ENCODE measurements at places on chromosomes 6 and 20.

GRCh38 chr6:75480425-75480824, 13.2 kb downstream of the FILIP1 start:
- no peak for DNase-seq

- DNase-seq, result no peak
These were observed 441.1 kb downstream of the MEI4 start for GRCh38 chr6:78093906-78094305.

GRCh38 chr6:118952683-118953082, 17.7 kb upstream of the MCM9 start:
- DNase-seq, result no peak

DNA sequence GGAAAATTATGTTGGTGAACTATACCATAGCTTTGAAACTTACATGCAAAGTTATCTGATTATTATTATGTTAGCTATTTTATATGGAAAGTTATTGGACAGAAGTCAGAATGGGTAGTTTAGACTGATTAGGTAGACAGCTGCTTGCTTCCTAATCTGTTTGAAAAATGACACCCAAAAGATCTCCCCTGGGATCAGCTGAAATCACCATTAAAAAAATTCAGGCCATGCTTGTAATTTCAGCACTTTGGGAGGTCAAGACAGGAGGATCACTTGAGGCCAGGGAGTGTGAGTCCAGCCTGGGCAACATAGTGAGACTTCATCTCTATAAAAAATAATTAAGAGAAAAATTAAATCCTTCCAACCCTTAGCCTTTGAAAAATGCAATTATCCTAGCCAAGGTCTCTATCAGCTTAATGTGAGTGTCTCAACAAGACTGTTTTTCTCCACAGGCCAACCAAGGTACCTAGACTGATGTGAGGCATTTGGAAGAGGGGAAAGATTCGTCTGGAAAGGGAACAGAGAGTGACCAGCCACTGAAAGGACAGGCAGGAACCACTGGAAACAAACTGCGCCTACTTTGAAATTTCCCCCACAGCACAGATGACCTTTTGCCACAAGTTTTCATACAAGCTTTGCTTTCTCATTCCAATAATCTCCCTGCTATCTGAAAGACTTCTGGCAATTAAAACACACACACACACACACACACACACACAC, 232.3 kb downstream of the GMPR start:
- no peak for DNase-seq

DNA sequence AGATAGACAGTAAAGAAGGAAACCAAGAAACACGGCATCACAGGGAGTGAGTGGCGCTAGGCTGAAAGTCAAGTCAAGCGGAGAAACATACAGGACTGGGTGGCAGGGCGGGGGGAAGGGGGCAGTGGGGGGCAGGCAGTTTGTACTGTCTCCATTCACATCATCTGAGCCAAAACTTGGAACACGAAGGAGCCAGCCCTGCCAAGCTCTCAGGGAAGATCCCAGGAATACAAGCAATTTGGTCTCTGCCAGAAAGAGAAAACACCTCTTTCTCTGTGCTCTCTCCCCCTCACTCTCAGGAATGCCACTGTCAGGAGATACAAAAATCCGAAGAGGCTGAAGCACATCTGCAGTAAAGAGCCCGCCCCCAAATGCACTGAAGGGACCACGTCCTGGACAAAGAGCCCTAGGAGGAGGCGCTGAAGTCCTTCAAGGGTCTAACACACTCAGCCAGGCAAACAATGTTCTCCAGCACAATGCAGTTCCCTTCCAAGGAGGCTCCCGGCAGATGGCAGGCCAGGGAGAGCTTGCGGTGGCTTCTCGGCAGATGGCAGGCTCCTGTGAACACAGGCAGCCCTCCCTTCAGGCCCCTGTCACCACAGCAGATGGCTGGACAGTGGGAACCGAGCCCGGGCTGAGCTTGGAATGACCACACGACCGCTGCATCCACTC, 90.0 kb downstream of the ATP9A start:
- DNase-seq, result no peak

GRCh38 chr6:56899311-56899710, 55.6 kb upstream of the BEND6 start:
- no peak for DNase-seq

GRCh38 chr6:53279293-53279692, 69.5 kb downstream of the ELOVL5 start:
- DNase-seq, result no peak

DNA sequence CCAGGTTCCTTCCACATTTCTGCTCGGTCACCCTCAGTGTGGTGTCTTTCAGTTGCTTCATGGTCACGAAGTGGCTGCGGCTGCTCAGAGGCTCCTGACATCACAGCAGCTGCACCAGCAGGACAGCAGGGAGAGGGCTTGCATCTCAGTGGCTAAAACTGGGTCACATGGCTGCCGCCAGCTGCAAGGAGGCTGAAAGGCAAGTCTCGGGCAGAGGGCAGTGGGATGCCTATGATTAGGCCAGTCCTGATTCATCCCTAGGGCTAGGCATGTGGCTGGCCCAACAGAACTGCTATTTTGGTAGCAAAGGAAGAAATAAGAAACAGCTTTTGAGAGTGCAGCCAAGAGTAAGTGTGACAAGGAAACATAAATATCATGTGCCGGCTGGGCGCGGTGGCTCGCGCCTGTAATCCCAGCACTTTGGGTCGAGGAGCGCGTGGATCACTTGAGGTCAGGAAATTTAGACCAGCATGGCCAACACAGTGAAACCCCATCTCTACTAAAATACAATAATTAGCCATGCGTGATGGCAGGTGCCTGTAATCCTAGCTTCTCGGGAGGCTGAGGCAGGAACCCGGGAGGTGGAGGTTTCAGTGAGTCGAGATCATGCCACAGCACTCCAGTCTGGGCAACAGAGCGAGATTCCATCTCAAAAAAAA, 46.6 kb downstream of the RBM38 start:
- DNase-seq, result no peak

DNA sequence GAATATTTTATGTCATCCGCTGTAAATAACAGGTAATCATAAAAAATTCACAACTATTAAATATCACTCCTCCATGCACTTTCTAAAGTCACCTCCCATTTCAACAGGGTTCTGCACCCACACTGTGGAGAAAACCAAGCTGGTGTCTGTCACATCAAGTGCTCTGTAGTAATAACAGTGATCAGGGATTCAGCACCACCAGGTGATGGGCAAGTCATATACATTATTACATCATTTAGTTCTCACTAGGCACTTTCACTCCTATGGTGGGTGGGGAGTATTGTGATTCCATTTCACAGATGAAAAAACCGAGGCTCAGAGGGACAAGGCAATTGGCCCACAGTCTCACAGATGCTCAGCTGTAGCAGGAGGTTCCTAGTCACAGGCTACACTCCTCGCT, 8.7 kb downstream of the BFSP1 start:
- no peak for DNase-seq
